ENCODE measurements at places on chromosomes 16 and 17.
A peak's percentile ranks its signal among the peaks of the same experiment; 100 is the strongest.

DNA sequence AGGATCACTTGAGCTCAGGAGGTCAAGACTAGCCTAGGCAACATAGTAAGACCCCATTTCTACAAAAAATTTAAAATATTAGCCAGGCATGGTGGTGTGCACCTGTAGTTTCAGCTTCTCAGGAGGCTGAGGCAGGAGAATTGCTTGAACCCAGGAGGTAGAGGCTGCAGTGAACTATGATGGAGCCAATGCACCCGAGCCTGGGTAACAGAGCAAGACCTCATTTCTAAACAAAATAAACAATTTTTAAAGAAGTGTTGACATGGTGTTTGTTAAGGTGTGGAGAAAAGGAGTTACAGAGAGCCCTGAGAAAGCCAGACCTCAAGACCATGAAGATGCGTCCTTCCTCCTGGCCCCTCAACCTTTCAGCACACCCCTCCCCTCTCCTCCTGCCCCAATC is 37.6 kb upstream of the C1QL1 start:
- no peak for DNase-seq

GRCh38 chr16:4414187-4414917 is 2.0 kb downstream of the CORO7 start:
- DNase-seq: peak; percentile 67

GRCh38 chr17:75849724-75850123 is 5.4 kb downstream of the WBP2 start:
- no peak for DNase-seq

GRCh38 chr17:42281571-42282096 is 5.4 kb upstream of the STAT5B start:
- DNase-seq: no peak

GRCh38 chr17:74430706-74431567 is 951 bp upstream of the GPRC5C start:
- no peak for DNase-seq

GRCh38 chr17:9364837-9365430 is 210.7 kb downstream of the STX8 start:
- DNase-seq: no peak

- DNase-seq: no peak
These were observed 75.7 kb downstream of the FBXL20 start for GRCh38 chr17:39325528-39326240.

- DNase-seq: no peak
These were observed 60.2 kb upstream of the ARHGAP44 start for GRCh38 chr17:12729086-12729485.

DNA sequence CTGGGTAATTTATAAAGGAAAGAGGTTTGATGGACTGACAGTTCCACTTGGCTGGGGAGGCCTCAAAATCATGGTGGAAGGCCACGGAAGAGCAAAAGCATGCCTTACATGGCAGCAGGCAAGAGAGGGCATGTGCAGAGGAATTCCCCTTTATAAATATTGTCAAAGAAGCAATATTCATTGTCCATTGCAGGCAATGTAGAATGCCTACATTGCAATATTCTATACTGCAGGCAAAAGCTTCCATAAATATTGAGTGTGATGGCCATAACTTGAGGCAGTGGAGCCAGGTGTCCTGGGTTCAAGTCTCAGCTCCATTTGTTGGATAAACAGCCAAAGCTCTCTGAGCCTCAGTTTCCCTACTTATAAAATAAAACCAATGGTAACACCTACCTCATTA is 322.3 kb downstream of the SHISA9 start:
- no peak for DNase-seq

- DNase-seq: no peak
These were observed 8.3 kb downstream of the ALKBH5 start for GRCh38 chr17:18191967-18192366.

DNA sequence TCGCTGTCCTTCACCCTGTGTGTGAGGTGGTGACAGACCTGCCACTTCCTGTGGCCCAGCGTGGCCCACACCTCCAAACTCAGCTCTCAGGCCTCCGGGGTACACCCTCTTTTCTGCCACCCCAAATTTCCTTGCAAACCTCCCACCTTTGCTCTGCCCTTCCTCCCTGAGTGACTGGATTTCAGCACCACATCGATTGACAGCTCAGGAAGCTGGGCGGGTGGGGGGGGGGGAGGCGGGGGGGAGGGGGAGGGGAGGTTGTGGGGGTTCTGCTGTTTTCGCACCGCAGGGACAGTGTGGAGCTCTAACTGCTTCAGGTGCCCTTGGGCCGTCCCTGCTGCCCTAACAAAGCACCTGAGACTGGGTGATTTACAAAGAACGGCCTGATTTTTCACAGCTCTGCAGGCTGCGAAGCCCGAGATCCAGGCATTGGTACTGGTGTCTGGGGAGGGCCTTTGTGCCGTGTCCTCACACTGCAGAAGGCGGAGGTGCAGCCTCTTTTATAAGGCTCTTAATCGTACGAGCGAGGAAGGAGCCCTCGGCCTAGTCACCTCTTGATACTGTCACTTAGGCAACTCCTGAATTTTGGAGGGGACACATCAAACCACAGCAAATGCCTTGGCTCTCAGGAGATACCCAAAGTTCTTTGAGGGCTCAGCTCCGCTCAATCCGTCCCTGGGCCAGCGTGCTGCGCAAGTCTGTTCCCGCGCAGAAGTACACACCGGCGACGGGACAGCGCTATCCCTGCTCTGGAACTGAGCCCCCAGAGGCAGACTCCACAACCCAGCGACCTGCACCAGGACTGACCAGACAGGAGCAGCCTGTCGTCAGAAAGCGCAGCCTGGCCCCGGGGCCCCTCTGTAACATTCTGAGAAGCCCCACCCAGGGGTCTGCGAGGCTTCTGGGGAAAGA is 3.6 kb downstream of the NDUFAF8 start:
- DNase-seq: no peak

DNA sequence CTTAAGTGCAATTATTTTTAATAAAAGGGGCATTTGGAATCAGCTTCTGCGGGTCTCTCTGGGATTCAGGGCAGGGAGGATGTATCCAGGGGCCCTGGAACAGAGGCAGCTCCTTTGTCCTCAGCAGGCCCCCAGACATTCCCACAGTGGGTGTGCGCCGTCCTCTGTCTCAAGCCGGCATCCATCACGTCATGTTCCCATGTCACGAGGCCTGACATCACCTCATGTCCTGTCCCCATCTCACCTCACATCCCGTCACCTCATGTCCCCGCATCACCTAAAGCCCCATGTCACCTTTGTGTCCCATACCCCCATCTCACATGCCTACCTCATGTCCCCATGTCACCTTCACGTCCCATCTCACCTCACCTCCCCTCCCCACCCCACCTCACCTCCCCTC is 18.5 kb downstream of the GAA start:
- DNase-seq: no peak

GRCh38 chr17:45091778-45092425 is 30.8 kb downstream of the NMT1 start:
- DNase-seq: no peak

- no peak for DNase-seq
These were observed 38.1 kb upstream of the NLK start for GRCh38 chr17:28004344-28004743.

DNA sequence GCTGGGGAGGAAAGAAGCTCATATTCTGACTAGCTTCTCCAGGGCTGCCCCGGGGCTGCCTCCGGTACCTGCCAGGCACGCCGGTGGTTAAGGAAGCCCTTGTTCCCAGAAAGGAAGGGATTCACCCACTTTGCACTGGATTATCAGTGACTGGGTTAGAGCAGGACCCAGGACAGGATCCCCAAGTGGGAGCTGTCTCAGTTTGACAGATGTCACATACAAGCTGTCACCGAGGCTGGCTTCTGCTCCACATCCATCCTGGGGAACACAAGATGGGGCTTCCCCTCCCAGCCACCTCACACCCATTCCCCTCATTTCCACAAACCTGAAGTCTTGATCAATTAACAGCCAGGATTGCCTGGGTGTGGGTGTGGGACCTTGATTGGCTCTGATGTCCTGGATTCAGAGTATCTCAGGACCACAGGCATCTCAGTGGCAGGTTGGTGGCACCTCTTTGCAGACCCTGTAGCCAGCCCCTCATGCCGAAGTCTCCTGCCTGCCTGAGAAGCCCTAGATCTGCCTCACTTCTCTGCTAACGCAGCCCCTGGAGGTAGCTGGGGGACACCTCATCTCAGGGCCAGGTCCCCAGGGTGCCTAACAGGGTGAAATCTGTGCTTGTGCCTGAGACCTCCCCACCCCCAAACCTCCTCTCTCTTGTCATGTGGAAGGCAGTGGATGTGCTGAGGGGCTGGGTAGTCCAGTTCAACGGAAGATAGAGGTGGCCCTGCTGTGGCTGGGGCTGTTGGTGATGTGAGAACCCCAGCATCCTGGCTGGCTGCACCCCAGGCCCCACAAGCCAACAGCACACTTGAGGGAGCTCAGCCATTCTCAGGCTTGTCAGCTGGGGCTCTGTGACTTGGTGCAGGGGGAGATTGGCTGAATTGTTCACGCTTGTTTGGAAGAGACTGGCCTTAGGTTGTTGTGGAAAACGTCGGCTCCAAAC is 1.4 kb downstream of the CACNG5 start:
- no peak for DNase-seq

GRCh38 chr17:9234389-9234945 is 213.2 kb downstream of the NTN1 start:
- DNase-seq: no peak

DNA sequence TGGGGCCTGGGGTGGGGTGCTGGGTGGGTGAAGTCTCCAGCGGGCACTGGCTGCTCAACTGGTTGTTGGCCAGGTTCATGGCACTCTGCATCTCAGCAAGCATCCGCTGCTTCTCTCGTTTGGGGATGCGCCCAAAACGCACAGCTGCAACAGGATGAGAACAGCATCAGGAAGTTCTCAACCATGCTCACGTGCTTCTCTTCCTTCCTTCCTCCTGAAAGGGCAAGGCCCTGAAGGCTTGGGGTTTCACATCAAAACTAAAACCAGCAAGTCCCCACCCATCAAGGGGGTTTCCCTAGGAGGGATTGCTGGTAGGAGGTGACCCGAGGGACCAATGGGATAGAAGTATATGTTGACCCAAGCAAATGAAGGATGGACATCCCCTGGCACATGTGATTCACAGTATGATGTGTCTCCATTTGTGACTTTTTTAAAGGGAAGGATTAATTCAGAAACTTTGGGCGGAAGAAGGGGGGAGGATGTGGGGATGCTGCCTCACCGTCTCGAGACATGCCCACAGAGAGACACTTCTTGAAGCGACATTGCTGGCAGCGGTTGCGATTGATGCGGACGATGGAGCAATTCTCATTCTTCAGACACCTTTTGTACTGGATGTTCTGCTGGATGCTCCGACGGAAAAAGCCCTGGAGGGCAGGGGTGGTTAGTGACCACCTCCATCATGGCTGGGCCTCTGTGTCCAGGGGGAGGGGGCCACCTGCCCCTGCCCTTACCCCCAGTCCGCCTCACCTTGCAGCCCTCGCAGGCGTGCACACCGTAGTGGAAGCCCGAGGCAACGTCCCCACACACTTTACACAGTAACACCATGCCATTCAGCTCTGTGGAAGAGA is 4.2 kb downstream of the NR1D1 start:
- DNase-seq: peak; percentile 50

DNA sequence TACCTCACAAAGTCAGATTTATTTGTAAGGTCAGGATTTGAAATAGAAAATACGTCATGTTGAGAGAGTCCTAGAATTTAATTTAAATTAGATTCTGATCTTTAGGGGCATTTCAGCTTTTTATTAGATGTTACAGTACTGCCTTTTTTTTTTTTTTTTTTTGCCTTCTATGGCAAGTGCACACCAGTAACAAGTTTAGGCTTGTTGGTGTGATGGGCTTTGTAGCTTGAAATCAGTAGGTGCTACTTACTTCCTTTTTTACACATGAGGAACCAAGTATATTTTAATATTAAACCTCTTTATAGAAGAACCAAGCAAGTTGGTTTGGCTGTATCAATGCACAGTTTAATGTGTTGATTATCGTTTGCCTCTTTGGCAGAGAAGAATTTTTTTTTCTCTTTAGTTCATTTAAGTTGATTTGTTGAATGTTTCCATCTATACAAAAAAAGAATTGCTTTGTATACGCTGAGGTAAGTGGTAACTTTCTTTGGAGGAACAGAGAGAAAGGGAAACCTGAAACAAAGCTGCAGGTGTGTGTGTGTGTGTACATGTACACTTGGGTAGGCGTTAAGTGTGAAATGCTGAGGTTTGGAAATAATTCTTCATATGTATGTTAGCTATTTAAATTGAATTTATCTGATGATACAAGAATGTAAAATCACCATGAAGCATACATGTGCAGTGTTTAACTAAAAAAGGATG is 15.7 kb downstream of the RBL2 start:
- DNase-seq: no peak

DNA sequence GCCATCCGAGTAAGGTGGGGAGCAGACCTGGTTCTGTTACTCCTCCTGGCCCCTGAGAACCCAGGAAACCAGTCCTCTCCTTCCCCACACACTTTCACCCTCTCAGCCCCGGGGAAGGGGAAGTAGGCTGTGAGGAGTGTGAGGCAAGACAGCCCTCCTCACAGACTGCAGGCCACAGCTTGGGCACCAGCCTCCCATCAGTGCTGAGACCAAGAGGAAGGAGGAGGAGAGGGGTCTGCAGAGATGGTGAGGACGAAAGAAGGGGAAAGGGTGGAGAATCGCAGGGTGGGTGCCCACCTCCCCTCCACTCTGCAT is 7.0 kb downstream of the G6PC3 start:
- DNase-seq: no peak

DNA sequence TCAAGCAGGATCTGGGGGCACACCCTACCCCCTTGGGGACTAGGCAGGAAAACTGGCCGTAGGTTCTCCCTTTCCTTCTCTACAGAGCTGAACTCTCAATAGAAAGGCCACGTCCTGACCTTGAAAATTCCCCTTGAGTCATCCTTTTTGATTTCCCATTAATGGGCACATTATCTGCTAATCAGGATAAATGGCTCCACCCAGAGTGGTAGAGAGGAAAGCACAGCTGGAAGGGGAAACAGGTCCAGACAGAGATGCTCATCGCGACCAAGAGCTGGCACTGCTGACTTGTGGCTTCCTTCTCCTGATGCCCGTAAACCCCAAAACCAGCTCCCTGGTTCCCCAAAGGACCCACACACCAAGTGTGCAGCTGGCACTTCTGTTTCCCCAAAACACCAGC is 206.5 kb upstream of the CDH5 start:
- no peak for DNase-seq

DNA sequence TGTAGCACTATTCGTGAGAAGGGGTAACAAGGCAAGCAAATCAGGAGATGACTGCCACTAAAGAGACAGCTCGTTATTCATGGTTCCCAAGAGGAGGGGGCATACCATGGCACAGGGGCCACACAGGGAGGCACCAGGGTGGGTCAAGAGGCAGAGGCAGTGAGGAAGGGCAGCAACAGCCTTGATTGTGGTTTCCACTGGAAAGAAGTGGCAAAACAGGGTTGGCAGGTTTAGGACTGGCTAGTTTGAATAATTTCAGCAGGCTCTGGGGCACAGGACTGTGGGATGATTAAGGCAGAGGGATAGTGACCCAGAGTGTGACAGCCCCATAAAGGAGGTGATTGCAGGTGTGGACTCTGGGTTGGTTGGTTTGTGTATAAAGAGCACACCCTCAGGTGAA is 188.9 kb downstream of the CBLN1 start:
- no peak for DNase-seq
